ENCODE measurements at places on chromosomes 6 and 20.

GRCh38 chr6:52086741-52087140 lies 672 bp downstream of the PKHD1 start:
- no peak for DNase-seq

- DNase-seq = no peak
These were observed 21.8 kb downstream of the TGM2 start for GRCh38 chr20:38143238-38143645.

DNA sequence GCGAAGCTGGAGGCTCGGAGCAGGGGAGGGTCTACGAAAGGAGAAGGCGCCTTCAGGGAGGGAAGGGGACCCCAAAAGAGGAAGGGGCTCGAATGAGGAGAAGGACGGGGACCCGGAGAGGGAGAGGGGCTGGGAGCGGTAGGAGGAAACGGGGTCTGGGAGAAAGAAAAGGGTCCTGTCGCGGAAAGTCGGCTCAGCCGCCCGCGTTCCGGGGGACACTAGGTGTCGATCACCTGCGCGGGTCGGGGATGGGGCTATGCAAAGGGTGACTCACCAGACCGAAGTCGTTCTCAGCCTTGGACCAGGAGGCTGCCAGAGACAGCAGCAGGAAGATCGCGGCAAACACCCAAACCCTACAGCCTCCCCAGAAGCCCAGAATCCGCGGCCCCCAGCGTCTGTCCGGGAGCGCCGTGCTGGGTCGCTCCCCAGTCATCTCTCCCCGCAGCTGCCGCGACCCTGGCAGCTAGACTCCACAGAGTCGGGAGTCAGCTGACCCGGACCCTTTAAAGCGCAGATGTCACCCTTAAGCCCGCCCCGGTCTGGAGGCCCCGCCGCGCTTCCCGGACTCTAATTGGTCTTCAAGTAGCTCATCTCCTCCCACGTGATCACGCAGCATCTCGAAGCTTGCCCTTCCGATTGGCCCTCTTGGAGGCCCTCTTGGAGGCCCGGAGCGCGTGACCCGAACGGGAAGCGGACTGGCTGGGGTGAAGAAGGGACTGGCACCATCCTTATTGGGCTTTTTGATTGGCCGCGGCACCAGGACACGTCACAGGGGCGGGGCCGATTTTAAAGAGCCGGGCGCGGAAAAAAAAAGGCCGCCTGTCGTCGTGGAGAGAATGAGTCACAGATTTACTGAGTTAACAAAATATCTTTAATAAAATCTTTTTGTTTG lies at the start of gene NEU1:
NEU1 (minus strand) TSS at position 478 of the 892 bp plus-strand sequence; CDS start at position 433, 45 bp downstream.
- peak; percentile 96 for DNase-seq

DNA sequence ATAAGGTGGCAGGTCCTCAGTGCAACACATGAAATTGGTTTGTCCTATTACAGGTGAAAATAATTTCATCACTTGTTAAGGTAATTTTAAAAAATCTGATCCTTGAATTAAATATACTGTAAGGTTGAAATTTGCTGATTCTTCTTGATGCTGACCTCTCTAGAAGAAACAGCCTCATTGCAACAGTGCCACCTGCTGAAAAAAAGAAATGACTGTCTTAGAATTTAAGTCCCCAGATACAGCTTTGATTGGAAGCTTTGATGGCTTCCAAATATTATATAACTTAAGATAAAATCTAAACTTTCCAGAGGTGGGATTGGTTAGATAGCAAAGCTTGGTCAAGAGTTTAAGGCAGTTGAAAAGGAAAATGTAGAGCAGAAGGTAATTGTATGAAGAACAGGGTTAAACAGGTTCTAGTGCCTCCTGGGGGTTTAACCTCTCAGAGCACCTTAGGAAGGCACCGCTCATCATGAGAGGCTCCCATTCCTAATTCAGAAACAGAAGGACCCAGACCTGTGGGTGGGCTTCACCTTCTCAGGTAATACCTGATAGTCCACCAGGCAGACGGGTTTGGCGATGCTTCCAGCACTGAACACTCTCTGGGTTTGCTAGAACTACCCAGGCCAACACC lies 401.0 kb downstream of the PAX1 start:
- no peak for DNase-seq

DNA sequence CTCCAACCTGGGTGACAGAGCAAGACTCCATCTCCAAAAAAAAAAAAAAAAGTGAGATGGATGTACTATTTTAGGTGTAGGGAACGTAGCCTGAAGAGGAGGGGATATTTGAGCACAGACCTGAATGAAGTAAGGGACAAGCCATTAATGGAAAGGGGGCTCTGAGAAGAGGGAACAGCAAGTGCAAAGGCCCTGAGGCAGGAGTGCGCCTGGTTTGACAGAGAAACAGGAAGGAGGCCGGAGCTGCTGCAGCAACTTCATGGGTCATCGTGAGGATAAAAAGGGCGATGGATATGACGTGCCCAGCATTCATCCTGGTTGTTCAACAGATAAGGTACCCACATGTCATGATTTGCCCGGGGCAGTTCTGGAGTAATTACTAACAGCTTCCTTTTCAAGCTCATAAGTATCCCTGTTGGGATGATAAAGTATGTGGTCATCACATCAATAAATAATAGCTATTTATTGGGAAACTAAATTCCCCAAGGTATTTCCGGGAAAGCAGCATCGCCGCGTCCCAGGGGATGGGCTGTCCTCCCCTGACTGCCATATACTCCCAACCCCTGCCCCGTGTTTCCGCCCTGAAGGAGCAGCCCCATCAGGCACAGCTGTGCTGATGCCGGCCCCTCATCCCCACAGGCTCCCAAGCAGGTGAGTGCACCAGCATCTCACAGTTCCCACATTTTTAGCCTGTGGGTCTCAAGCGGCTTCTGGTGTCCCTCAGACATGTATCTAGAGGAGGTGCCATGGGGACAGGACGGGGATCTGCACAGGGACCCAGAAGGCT lies 43.4 kb downstream of the DLGAP4 start:
- no peak for DNase-seq

GRCh38 chr6:140845701-140846100 lies 1287.0 kb upstream of the GJE1 start:
- DNase-seq = no peak
